ENCODE measurements at places on chromosomes 4 and X.

DNA sequence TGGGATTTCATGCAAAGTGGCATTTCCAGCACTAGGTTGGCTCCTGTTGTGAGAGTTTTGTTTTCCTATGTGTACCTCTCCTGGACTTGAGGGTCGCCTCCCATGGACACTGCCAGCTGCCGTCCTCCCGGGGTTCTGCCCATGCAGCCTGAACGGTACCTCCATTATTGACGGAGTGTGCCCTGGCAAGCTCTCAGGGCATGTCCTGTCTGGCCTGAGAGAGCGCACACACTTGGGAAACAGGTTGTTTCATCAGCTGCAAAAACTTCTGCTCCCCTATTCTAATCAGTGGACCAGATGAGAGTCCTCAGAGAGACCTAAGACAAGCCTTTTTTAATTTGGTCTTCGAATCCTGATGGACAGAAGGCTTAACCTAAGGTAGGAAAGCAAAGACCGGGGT, 56.6 kb upstream of the HOPX start:
- DNase-seq: no peak

- DNase-seq: no peak
Observed at GRCh38 chr4:8893624-8894423, 22.2 kb upstream of the HMX1 start.

GRCh38 chr4:176622251-176622948, 170.3 kb downstream of the VEGFC start:
- DNase-seq: no peak

GRCh38 chr4:24560868-24561368, 23.4 kb downstream of the DHX15 start:
- no peak for DNase-seq

Measured in T-helper 9 cell (primary cell).